ENCODE measurements at places on chromosomes 6 and 20.

- DNase-seq = no peak
Observed at GRCh38 chr6:27667657-27668441, 194.9 kb upstream of the ZNF184 start.

- DNase-seq = no peak
Observed at GRCh38 chr6:42846505-42846904, 32.9 kb upstream of the RPL7L1 start.

- DNase-seq = no peak
Observed at GRCh38 chr6:113011801-113012200, 664.7 kb downstream of the RFPL4B start.

- DNase-seq = no peak
Observed at GRCh38 chr6:158222066-158222465, 53.9 kb downstream of the GTF2H5 start.
